ENCODE measurements at places on chromosomes 7 and 10.

DNA sequence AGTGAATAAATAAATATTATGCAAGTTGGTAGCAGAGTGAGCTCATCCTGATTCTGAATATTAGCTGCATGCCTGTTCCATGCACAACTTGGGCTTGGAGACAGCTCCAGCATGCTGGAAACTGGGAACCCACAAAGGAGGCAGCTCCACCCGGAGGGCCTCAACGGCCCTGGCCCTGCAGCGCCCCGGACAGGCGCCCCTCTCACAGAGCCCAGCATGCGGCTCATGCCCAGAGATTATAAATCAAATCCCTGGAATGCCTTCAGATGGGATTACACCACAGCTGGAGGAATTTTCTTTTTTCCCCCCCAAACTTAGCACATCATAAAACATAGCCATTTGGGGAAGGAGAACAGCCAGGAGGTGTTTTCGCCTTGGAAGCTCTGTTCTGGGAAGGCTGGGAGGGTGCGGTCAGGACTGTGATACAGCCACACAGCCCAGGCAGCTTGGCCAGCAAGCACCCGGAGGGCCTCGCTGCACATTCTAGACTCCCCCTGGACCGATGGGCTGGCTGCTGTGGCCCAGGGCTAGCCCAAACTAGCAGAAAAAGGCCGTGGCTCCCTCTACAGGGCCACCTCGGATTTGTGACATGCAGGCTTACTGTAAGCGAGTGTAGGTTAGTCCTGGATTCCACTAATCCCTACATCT lies 102.4 kb downstream of the PTPN20 start:
- DNase-seq: no peak

DNA sequence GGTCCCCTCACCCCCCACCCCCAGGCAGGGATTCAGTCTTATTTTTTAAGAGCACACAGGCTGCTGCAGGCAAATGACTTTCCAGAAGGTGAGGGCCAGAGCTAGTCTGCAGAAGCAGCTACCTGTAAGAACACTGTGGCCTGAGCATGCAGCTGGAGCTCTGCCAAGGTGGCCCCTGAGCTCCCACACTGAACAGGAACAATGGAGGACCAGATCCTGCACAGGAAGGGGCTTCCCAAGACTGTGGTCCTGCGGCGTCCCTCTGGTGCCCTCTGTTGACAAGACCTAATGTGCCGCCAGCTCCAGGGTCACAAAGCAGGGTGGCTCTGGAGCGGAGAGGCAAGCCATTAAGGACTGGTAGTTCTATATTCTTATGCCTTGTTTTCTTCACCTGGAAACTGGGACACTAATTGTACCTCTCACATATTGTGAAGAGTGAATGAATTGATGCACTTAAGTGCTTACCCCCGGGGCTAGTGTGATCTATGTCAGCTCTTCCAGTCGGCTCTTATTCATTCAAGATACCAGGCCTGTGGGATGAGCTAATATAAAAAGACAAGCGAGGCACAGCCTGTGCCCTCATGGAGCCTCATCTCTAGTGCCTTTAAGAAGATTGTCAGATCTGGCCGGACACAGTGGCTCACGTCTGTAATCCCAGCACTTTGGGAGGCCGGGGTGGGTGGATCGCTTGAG lies 8.0 kb upstream of the BEND7 start:
- DNase-seq: no peak

DNA sequence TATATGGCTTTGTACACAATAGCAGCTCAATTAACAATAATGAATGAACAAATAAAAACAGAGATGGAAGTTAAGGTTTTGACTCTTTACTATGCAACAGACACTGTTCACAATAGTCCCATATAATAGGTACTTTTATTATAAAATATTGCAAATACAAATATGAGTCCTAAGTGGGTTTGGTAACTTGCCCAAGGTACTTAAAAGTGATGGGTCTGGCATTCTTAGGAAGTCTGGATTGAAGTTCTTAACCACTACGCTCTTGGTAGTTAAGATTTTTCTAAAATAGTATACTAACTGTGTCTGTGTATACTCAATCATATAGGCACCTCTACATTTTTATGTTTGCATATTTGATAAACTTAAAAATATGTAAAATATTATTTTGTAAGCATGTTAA lies 55.5 kb downstream of the HGF start:
- DNase-seq: no peak

DNA sequence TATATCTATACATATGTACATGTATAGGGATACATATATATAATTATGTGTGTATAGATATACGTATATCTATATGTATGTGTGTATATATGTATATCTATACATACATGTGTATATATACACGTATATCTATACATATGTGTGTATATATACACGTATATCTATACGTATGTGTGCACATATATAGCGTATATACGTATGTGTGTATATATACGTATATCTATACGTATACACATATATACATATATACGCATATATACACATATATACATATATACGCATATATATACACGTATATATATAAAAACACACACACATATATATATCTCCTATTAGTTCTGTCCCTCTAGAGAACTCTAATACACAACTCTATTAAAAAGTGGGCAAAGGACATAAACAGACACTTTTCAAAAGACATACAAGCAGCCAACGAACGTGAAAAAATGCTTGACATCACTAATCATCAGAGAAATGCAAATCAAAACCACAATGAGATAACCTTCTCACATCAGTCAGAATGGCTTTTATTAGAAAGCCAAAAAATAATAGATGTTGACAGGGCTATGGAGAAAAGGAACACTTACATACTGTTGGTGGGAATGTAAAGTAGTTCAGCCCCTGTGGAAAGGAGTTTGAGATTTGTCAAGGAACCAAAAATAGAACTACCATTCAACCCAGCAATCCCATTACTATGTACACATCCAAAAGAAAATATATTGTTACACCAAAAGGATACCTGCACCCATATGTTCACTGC lies 22.0 kb upstream of the TMEM120A start:
- DNase-seq: no peak

DNA sequence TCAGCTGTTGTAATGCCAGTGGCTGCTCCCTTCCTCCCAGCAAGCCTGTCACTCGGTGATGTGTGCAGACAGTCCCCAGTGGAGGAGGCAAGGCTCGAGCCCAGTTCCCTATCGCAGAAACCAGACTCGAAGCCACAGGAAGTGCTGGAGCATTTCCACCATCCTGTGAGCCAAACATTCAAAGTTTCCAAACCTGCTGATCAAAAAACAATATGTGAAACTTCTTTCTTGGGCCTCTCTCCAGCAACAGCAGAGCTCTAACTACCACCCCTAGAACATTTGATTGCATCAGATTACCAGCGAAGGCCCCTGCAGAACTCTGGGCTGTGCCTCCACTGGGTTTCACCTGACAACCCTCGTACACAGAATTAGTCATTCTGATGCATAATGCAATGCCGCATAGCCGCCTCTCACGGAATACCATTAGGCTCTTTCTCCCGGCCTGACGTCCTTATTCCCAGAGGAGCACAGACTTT lies 94.0 kb downstream of the ELMO1 start:
- no peak for DNase-seq

DNA sequence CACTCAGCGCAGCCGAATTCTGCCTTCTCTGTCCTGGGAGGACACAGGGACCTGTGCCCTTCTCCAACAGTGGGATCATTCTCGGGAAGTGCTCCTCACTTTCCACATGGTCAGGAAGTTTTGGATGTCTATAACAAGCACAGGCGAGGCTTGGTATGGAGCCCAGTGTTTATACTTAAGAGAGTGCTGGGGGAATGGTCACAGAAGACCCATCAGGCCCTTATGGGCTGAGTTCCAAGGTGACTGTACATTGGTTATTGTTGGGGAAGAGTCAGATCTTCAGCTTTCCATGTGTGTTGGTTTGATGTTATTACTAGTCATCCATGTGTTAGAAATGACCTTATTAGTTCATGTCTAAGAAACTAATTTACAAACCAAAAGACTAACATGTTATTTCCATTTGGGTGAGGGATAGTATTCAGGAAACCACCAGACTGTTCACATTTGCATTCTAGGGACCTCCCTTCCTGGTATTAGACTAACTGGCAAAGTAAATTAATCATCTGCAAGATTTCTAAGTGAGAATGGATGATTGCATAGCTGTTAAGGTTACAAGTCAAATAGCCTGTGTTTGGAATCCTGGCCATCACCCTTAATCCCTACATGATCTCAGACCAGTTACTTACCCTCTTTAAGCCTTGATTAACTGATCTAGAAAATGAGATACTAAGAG lies 834.2 kb downstream of the LRMDA start:
- DNase-seq: no peak

Measured in naive thymus-derived CD8-positive, alpha-beta T cell (primary cell).